Erythroblast (primary cell): ENCODE measurements at places on chromosomes 4 and X.

DNA sequence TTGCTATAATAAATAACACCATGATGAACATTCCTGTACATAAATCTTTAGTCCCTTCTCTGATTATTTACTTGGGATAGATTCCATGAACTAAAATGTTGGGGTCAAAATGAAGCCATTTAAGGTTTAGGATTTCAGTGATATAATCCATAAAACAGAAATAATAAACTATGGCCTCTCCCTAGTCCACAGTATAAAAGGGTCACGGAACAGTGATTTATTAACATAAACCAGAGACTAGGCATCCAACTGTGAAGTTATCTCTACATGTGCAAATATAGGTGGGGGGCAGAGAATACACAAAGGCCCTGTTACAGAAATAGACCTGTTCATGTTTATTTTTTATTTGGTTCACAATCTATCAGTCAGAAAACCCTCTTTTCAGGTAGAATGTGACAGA, 499.1 kb upstream of the SLIT2 start:
- no peak for DNase-seq

GRCh38 chrX:24347881-24348280, 12.6 kb upstream of the SUPT20HL1 start:
- no peak for DNase-seq

DNA sequence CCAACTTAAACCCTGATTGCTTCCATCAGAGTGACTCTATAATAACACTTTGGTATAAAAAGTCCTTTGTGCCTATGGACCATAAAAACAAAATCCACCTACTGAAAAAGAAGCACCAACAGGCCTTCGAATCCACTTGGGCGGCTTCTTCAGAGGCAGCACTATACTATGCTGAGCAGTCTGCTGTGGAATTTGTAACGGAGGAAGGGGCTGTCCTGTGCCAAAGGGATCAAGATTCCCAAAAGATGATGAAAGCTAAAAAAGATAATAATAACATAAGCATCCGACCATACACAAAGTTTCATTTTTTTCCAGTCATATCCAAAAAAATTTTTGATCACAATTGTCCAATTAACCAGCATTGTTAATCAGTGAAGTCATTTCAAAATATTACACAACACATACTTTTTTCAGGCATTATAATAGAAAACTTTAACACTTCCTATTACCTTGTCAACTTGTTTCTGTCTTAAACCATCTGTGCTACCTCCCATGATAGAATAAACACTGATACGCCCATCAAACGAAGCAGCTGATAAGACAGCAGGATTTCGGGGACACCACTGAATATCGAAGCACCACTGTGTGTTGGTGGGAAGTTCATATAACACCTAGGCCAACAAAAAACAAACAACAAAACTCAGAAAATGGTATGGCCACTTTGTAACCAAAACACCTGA, 24.1 kb downstream of the SEC31A start:
- no peak for DNase-seq

DNA sequence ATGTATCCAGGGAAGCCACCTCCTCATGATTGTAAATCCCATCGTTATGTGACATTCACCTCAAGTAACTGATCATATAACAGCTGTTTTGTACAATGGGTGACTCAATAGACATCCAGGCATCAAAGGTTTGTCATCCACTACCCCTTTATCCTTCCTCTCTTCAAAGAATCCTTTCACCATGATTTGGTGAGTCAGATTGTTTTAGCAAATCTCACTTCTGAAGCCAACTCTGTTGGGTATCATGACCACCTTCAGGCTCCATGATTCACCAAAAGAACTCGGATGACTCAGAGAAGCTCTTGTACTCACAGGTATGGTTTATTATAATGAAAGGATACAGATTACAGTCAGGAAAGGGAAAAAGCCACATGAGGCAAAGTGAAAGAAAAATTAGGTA, 132.1 kb downstream of the PWWP3B start:
- no peak for DNase-seq

- DNase-seq, result peak; percentile 35
Measured at GRCh38 chr4:52982255-52982945, 120.3 kb downstream of the RASL11B start.

DNA sequence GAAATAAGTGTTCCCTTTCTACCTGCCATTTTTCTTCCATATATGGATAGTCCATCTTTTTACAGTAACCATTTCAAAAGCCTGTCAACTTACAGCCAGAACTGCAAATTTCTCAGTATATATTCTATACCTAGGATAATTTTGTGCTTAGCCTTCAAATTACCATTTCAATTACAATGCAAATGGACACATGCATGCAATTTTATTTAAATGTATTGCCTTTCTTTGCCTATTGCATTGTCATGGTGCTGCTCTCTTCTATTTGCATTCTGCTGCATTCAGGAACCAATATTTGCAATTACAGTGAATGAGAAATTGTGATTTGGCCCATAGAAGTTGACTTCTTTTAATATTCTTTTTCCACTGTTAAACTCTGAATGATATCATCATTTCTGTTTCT, 1753.4 kb upstream of the TENM3 start:
- no peak for DNase-seq
